ENCODE measurements at places on chromosomes 11 and 22.

DNA sequence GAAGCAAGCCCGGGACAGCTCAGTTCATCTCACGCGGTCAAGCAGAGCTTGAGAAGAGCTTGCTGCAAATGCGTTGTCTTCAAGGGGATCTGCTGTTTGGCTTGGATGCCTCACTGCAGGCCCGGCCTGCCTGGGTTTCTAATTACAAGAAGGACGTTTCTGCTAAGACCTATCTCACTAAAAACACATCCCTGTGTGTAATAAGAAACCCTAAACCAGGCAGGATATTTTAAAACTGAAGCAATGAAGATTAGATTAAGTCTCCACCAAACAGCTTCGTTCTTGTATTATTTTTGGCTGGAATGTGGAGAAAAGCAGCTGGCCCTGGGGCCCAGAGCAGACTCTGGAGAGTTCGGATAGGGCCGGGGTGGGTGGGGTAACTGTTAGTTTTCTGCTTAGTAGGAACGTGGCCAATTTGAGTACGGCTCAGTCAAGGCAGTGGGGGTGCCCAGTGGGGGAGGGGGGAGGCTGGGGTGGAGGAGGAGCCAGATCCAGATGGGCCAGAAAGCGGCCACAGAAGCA, 6.0 kb downstream of the PKNOX2 start:
- DNase-seq = no peak

GRCh38 chr11:2441171-2441570, 3.1 kb downstream of the TRPM5 start:
- no peak for DNase-seq

DNA sequence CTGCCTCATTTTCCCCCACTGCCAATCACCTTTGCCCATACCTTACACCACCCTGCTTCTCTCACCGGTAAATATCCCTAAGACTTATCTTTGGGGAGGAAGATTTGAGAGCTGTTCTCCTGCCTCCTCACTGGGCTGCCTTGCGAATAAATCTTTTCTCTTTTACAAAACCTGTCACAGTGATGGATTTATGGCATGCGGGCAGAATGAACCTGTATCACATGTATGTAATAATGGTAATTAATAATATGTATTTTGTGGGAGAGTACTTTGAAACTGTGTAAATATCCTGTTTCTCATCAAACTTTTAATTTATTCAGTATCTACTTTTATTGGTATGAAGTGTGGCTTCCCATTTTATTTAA, 3.6 kb upstream of the USP18 start:
- DNase-seq = no peak

DNA sequence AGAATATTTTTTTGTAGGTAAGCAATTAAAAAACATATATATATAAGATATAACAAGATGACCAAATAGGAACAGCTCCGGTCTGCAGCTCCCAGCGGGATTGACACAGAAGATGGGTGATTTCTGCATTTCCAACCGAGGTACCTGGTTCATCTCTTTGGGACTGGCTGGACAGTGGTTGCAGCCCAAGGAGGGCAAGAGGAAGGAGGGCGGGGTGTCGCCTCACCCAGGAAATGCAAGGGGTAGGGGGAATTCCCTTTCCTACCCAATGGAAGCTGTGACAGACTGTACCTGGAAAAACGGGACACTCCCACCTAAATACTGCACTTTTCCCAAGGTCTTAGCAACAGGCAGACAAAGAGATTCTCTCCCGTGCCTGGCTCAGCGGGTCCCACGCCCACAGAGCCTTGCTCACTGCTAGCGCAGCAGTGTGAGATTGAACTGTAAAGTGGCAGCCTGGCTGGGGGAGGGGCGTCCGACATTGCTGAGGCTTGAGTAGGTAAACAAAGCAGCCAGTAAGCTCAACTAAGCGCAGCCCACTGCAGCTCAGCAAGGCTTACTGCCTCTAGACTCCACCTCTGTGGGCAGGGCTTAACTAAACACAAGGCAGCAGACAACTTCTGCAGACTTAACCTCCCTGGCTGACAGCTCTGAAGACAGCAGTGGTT, 163.8 kb downstream of the CWF19L2 start:
- no peak for DNase-seq

- no peak for DNase-seq
These were observed 9.6 kb upstream of the RANBP1 start for GRCh38 chr22:20106205-20106848.

GRCh38 chr22:45187891-45188290, 24.2 kb downstream of the NUP50 start:
- no peak for DNase-seq

DNA sequence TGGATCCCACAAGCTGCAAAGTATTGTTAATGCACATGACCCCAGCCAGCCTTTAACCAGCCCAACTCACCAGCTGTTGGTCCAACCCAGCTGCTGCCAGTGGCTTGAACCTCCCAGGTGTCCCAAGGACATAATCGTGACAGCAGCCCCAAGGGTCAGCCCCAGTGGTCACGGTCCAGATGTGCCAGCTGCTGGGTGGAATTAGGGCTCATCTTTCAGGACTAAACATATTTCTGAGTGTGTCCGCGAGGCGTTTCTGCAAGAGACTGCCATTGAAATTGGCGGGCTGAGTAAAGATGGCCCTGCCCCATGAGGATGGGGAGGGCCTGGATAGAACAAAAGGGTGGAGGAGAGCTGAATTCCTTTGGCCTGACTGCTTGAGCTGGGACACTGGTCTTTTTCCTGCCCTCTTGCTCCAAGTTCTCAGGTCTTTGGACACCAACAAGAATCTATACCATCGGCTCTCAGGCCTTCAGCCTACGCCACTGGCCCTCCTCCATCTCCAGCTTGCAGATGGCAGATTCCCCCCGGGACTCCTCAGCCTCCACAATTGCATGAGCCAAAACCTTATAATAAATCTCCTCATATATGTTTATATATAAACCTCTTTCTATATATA, 240.2 kb downstream of the MN1 start:
- DNase-seq = no peak

GRCh38 chr22:49704345-49705215, 123.1 kb downstream of the BRD1 start:
- DNase-seq = no peak

DNA sequence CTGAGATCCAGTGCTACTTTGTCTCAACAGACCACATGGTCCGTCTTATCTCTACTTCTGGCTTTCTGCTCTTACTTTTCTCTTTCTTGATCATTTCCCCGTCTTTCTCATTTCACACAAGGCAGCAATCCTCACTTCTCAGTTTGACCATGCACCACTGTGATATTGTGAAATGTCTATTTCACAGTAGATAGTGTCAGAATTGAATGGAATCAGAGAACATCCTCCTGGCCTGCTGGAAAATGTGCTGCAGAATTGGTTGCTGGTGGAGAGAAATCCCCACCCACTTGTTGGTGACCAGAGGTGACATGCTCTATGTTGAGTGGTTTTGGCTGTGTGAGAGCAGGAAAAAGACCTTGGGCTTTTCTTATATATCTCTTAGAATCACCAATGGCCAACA, 57.8 kb upstream of the RCN1 start:
- no peak for DNase-seq

GRCh38 chr11:44269369-44270351, 40.3 kb downstream of the ALX4 start:
- no peak for DNase-seq

GRCh38 chr22:23467721-23468294, 112.3 kb downstream of the IGLL1 start:
- no peak for DNase-seq

- DNase-seq = no peak
These were observed 63.4 kb downstream of the NAT10 start for GRCh38 chr11:34168642-34169420.

DNA sequence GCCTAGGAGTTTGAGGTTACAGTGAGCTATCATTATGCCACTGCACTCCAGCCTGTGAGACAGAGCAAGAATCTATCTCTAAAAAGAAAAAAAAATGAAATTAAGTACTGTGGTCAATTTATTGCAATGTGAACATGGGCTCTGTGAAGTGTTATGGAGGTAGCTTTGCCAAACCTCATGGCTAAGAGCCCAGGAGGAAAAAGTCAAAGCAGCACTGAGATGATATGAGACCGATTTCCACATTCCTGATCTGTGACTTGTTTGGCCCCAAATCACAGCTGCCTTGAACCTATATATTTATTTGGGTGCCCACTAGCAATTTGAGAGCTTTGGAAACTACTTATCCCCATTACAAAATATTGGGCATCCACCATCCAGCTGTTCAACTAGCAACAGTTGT, 29.8 kb upstream of the TMEM135 start:
- DNase-seq = no peak

DNA sequence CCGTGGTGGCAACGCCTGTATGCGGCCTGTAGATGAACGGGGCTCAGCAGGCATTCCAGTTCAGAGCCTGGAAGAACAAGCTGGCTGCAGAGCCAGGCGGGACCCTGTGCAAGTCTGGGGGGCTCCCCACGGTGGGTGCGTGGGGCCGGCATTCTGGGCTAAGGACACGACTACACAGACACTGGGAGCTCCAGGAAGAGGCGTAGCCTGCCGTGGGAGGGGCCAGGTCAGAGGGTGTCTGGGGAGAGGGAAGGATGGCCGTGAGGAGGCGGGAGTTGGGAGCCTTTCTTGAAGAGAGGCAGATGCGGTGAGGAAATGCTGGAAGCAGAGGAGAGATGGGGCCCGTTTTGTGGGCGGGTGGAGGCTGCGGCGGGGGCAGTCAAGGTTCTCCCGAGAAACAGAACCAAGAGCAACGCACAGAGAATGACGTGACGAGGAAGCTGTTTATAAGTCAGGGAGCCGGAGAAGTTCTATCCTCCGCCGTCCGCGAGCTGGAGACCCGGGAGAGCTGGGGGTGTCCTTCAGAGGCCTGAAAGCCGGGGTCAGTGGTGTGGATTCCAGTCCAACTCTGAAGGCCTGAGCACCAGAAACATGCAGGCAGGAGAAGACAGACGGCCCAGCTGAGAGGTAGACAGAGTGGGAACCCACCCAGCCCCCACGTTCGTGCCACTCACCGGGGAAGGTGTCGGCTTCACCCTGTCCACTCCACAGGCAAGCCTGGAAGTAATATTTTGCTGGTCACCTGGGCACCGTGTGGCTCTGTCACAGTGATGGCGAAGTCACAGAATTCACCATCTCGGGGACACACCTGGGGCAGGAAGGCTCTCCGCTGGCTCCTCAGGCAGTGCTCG, 529.6 kb downstream of the BRD1 start:
- no peak for DNase-seq

- DNase-seq = no peak
These were observed at the start of gene OR51E2 for GRCh38 chr11:4697585-4697984. Gene OR51E2, minus strand, starts transcription at chr11:4697853. Its CDS starts 15,142 bp downstream, at chr11:4682711.

GRCh38 chr11:19934828-19935259, 222.2 kb downstream of the NAV2 start:
- DNase-seq = no peak

- no peak for DNase-seq
These were observed 423.4 kb downstream of the GUCY1A2 start for GRCh38 chr11:106594751-106595351.

GRCh38 chr11:73645972-73646631, at the start of gene PLEKHB1:
Gene PLEKHB1, plus strand, starts transcription at chr11:73646581. Its CDS starts 28 bp downstream, at chr11:73646609.
- peak; percentile 72 for DNase-seq

- no peak for DNase-seq
These were observed 21.4 kb downstream of the CHKA start for GRCh38 chr11:68099474-68100405.

- peak; percentile 35 for DNase-seq
These were observed 25.0 kb upstream of the SUSD2 start for GRCh38 chr22:24156141-24156912.

GRCh38 chr11:92137747-92138146, 86.9 kb upstream of the FAT3 start:
- no peak for DNase-seq

Measured in neuronal stem cell (in vitro differentiated cells).